Activated CD4-positive, alpha-beta T cell treated with anti-CD3 and anti-CD28 coated beads for 36 hours (primary cell): ENCODE measurements at places on chromosomes 2 and 18. TPM values are rescaled to one million over a fixed set of nuclear protein-coding genes. Genes with fewer than 3 reads are reported as not detected.

- peaks cover 19% of the 10 kb centered on the region for H3K36me3 ChIP-seq
- no peak overlapping the region for H3K27ac ChIP-seq
- H3K4me1 ChIP-seq, result peaks cover 4% of the 10 kb centered on the region
- no peak overlapping the region for H3K4me3 ChIP-seq
- DNase-seq, result no peak
Observed at GRCh38 chr2:168053676-168054075, 193.7 kb downstream of the STK39 start.

DNA sequence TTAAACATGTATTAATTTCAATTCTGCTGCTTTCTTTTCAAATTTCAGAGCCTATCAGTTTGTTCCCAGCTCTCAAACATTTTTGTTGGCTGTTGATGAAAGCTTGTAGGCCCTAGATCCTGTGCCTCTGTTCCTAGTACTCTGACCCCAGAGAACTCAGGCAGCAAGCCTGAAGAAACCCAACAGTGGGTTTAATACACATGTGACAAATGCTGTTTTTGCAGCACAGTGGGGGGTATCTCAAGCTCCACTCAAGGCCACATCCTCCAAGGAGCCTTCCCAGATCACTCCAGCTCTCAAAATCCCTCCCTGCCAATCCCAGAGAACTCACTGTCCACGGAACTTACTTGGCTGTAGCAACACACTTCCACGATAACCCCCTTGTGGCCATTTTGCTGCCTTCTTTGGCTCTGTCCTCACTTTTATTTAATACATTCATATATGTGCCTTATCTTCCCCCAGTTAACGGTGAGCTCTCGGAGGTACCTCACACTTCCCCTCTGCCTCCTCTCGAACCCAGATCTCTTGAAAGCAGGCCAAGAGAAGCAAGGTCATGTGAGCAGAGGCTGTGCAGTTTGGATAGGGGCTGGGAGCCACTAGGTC, 122.4 kb downstream of the TNS1 start:
- no peak overlapping the region for H3K4me3 ChIP-seq
- no peaks in the 10 kb centered on the region for H3K4me1 ChIP-seq
- no peak overlapping the region for H3K27ac ChIP-seq
- H3K36me3 ChIP-seq, result no peaks in the 10 kb centered on the region
- peaks cover 2% of the 10 kb centered on the region for H3K27me3 ChIP-seq

DNA sequence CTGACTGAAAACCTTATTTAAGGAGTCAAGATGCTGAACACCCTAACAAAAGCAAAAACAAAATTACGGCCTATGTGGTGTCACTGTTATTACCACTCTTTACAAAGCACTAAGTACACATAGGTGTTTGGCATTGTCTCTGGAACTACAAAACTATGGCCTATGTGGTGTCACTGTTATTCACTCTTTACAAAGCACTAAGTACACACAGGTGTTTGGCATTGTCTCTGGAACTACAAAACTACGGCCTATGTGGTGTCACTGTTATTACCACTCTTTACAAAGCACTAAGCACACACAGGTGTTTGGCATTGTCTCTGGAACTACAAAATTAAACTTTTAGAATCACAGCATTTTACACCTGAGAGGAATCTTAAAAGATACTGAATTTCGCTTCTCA, 47.4 kb downstream of the SLC35F5 start:
- no peaks in the 10 kb centered on the region for H3K4me1 ChIP-seq
- H3K27me3 ChIP-seq, result no peaks in the 10 kb centered on the region
- no peak overlapping the region for H3K27ac ChIP-seq
- no peak overlapping the region for H3K4me3 ChIP-seq

- H3K4me3 ChIP-seq, result no peak overlapping the region
- peaks cover 3% of the 10 kb centered on the region for H3K27me3 ChIP-seq
- H3K4me1 ChIP-seq, result no peaks in the 10 kb centered on the region
- no peak overlapping the region for H3K27ac ChIP-seq
- no peak for DNase-seq
Observed at GRCh38 chr2:128631698-128632500, 313.2 kb upstream of the HS6ST1 start.

- no peak overlapping the region for H3K4me3 ChIP-seq
- peaks cover 2% of the 10 kb centered on the region for H3K4me1 ChIP-seq
- H3K27ac ChIP-seq, result no peak overlapping the region
- H3K27me3 ChIP-seq, result no peaks in the 10 kb centered on the region
Observed at GRCh38 chr2:40226637-40227036, 225.3 kb downstream of the SLC8A1 start.

DNA sequence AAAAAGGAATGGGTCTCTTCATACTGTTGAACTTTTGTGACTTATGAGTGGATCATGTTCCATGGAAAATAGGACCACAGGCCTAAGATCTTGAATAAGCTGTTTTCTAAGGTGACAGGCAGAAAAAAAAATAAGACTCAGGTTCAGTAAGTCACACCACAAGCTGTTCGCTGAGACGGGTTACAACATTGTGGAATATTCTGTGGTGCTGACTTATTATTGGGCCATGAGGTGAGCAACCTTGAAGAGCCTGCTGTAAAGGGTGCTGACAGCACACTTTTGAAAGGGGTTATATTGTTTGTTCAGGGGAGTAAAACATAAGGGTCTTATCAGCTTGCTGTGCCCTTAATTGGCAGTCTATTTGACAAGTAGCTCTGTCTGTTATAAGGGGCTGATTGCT, 439.8 kb upstream of the SLC14A2 start:
- H3K27ac ChIP-seq, result no peak overlapping the region
- DNase-seq, result no peak
- no peaks in the 10 kb centered on the region for H3K36me3 ChIP-seq
- H3K4me1 ChIP-seq, result no peaks in the 10 kb centered on the region
- H3K27me3 ChIP-seq, result peaks cover 10% of the 10 kb centered on the region
- H3K4me3 ChIP-seq, result no peak overlapping the region

OR6B2 gene
- total RNA-seq, result not detected

GRCh38 chr2:106830191-106830590, 55.8 kb downstream of the ST6GAL2 start:
- DNase-seq, result no peak
- H3K4me1 ChIP-seq, result no peaks in the 10 kb centered on the region
- H3K4me3 ChIP-seq, result no peak overlapping the region
- H3K27ac ChIP-seq, result no peak overlapping the region
- no peaks in the 10 kb centered on the region for H3K36me3 ChIP-seq

- H3K27me3 ChIP-seq, result peaks cover 8% of the 10 kb centered on the region
- no peaks in the 10 kb centered on the region for H3K36me3 ChIP-seq
- DNase-seq, result peak; percentile 49
Observed at GRCh38 chr2:227862227-227862740, 9.1 kb upstream of the DAW1 start.

- no peaks in the 10 kb centered on the region for H3K4me1 ChIP-seq
- no peak for DNase-seq
- no peak overlapping the region for H3K4me3 ChIP-seq
- no peak overlapping the region for H3K27ac ChIP-seq
- no peaks in the 10 kb centered on the region for H3K36me3 ChIP-seq
Observed at GRCh38 chr2:149625671-149626070, 38.1 kb upstream of the MMADHC start.

DNA sequence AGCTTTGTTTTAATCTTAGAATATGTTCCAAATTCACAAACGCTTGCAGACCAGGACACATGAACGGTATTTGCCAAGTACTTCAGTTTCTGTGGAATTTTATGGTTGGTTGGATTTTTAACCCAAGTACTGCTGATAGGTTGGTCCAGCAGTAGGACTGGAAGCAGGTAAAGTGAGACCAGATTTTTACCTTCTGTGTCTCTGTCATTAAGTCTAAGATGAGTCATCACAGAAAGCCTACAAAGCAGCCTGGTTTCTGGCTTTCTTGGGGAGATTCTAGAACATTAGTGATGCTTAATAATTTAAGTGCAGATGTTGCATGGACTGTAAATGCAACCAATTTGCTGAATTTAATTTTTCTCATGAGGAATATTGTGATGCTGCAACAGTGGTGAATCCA, 100.5 kb downstream of the SCG2 start:
- no peaks in the 10 kb centered on the region for H3K4me1 ChIP-seq
- DNase-seq, result no peak
- H3K36me3 ChIP-seq, result no peaks in the 10 kb centered on the region
- H3K27me3 ChIP-seq, result peaks cover 2% of the 10 kb centered on the region
- H3K27ac ChIP-seq, result no peak overlapping the region

- H3K27me3 ChIP-seq, result no peaks in the 10 kb centered on the region
- H3K4me1 ChIP-seq, result peaks cover 15% of the 10 kb centered on the region
- peak; percentile 41 for DNase-seq
Observed at GRCh38 chr2:20576598-20577115, 74.2 kb downstream of the HS1BP3 start.

- no peaks in the 10 kb centered on the region for H3K36me3 ChIP-seq
- peaks cover 9% of the 10 kb centered on the region for H3K27me3 ChIP-seq
- no peak overlapping the region for H3K4me3 ChIP-seq
- DNase-seq, result no peak
- no peak overlapping the region for H3K27ac ChIP-seq
- peaks cover 3% of the 10 kb centered on the region for H3K4me1 ChIP-seq
Observed at GRCh38 chr2:5723791-5724735, 31.9 kb downstream of the SOX11 start.
